ENCODE measurements at places on chromosomes 3 and 15. TPM values are rescaled to one million over a fixed set of nuclear protein-coding genes. Genes with fewer than 3 reads are reported as not detected.

Gene CSPG4
- 42.2 TPM for total RNA-seq

Gene GRM7
- total RNA-seq = 0.39 TPM

Gene ADPRH
- total RNA-seq = 2.7 TPM

Gene CKMT1B
- total RNA-seq = 3.9 TPM

Gene TEX55
- total RNA-seq = not detected

Gene COLQ
- 3.7 TPM for total RNA-seq

Gene MKRN2OS
- total RNA-seq = not detected

Gene HMCES
- total RNA-seq = 21.2 TPM

Gene LTF
- total RNA-seq = 60.7 TPM

Gene SUCNR1
- total RNA-seq = 0.39 TPM

Gene RASGRP1
- total RNA-seq = 4.5 TPM

Gene LSAMP
- 7.9 TPM for total RNA-seq
